ACHN (cell line): ENCODE measurements at places on chromosomes 11 and 22.

- no peak for DNase-seq
Observed at GRCh38 chr11:810040-810567, 337 bp downstream of the RPLP2 start.

DNA sequence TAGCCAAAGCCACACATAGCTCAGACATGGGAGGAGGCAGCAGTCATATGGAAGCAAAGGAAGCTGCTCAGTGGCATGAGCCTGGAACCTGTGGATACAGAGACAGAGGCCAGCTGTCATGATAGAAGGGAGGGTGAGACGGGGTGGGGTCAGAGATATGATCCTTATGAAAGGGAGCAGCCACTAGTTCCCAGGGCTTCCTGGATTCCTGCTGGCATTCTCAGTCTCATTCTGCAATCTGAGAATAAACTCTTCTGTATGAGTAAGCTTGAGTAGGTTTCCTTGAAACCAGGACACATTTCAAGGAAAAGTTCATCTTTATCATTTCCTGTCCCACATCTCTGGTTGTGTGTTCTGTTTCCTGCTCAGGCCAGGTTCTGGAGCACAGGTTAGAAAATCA, 220.2 kb upstream of the SNX19 start:
- DNase-seq, result no peak

DNA sequence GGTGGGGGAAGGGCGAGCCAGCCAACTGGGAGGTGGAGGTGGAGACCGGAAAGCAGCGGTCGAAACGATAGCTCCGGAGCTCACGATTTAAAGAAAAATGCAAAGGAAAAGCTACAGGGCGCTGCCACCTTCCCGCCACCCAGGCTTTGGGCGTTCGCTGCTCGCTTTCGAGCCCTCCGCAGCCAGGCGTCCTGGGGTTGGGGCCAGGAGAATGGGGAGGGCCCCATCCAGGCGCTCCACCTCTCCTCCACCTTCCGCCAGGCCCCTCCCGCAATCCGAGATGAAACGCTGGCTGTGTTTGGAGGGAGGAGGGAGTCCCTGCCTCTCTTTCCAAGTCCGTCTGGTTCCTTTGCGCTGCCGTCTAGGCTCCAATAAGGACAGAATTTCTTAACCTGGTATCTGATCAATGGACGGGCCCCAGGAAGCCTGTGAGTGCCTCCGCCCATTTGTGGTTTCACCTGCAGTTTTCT, 483 bp upstream of the ABTB2 start:
- peak; percentile 86 for DNase-seq

DNA sequence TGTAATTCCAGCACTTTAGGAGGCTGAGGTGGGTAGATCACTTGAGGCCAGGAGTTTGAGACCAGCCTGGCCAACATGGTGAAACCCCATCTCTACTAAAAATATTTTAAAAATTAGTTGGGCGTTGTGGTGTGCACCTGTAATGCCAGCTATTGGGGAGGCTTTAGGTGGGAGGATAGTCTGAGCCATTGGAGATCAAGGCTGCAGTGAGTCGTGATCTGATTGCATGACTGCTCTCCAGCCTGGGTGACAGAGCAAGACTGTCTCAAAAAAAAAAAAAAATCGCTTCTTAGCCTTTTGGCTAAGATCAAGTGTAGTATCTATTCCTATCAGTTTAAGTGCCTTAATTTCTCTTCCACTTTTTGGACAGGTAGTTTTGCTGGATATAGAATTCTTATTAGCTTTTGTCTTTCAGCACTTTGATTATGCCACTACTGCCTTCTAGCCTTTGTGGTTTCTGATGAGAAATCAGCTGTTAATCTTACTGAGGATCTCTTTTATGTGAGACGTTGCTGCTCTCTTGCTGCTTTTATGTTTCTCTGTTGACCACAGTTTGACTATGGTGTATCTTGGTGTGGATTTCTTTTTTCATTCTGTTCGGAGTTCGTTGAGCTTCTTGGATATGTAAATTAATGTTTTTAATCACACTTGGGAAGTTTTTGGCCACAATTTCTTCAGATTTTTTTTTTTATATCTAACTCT, 24.7 kb downstream of the CHEK1 start:
- DNase-seq, result no peak

DNA sequence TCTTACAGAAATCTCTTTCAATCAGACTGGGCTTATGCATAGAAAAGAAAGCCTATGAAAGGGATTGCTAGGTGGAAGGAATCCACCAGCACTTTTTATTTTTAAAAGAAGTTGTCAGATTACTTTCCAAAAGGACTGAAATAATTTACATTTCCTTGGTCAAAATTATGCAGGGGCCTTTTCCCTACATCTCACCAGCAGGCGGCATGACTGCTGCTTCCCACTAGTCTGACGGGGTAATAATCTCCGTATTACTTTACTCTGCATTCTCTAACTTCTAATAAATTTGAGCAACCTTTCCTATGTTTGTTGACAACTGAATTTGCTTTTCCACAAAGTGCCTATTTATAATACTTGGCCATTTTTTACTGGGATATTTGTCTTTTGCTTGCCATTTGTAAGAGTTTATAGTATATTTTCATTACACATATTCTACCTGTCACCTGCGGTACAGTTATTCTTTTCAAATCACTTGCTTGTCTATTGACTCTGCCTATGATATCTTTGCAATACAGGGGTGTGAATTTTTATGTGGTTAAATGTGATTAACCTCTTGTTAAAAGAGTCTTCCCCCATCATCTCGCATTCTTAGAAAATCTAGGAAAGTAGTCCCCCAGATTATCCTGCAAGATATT, 51.9 kb upstream of the USP47 start:
- peak; percentile 30 for DNase-seq

DNA sequence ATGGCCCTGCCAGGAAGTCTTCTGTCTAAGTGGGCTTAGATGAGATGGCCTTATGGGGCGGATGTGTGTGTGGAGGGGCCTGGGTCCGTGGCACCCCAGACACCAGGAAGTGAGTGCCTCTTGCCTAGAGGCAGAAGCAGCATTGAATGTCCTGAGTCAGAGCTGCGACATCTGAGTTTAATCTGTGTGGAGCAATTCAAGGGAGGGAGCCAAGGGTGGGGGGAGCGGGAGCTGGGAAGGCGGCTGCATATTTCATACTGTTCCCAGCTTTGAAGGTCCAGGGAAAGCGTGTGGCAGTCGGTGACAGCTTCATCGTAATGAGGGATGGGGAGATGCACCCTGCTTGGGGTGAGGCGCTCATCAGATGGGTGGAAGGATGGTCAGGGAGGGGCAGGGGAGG, 73.5 kb upstream of the THY1 start:
- DNase-seq, result no peak

- DNase-seq, result no peak
Observed at GRCh38 chr11:27233654-27234042, 129.4 kb downstream of the CCDC34 start.

DNA sequence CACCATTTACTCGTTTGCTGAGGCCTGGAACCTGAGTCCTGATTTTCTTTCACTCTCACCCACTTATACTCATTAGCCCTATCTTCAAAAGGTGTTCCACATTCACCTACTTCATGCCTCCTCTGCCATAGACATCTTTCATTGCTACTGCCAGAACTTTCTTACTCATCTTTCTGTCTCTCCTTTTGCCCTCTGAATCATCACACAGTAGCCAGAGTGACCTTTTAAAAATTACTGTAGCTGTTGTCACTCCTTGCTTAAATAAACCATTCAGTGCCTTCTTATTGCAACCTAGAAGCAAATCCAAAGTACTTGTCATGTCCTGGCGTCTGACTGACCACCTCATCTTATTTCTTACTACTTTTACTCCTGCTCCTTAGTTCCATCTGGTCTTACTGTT, 38.2 kb downstream of the ATXN10 start:
- peak; percentile 24 for DNase-seq

GRCh38 chr11:28584992-28585391, 476.8 kb downstream of the METTL15 start:
- no peak for DNase-seq

DNA sequence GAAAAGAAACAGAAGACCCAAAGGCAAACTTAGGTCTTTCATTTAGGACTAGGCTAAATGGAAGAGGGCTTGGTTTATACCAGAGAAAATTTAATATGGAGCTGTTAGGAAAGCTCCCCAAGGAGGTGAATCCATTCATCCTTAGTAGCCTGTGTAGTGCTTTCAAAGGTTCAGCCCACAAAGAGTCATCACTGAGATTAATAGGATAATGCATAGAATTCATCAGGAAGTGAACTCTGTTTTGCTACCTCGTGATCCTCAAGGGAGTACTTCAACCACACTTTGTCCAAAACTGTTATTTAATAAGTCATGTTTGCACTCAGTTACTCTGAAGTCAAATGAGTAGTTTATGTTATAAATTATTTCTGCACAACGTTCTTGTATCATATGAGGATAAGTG, 43.3 kb upstream of the MMP7 start:
- no peak for DNase-seq

DNA sequence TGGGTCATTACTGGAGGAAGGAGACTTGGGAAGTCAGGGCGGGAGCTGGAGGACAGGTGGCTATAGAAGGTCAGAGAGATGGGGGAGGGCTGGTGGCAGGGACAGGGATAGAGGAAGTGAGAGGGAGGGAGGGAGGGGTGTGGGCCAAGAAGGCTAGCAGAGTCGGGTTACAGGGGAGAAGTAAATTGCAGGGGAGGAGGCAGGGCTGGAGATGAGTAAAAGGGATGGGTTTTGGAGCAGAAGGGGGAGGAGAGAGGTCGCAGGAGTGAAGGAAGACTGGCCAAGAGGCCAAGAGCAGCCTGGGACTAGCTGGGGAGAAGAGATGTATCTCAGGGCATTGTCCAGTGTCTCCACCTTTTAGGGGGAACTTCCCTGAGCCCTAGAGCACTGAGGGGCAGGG, 33.0 kb downstream of the LRRC10B start:
- DNase-seq, result no peak

DNA sequence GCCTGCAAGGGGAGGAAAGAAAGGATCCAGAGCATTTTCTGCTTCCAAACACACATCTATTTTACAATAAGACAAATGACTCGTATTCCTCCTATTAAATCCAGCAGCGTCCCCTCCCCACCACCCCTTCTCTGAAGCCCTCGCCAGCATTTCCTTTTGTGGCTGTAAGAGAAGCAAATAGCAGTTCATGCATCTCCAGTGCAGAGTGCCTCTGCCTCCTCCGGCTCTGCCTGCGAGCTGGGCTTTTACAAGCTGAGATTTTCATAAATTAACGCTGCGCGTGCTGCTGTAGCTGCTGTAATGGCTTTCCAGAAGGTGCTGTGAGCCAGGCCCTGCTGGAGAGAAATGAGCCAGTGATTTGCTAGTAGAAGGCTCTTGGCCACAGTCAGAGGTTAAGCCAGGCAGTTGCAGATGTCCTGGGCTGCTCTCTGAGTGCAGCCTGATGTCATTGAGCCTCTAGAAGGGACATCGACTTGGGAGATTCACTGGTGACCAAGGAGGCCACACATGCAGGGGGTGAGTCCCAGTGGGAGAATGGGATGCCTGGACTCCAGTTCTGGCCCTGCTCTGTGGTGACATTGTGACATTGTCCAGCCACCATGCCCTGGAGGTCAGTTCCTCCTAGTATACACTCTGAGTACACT, 134.5 kb upstream of the NAV2 start:
- no peak for DNase-seq

DNA sequence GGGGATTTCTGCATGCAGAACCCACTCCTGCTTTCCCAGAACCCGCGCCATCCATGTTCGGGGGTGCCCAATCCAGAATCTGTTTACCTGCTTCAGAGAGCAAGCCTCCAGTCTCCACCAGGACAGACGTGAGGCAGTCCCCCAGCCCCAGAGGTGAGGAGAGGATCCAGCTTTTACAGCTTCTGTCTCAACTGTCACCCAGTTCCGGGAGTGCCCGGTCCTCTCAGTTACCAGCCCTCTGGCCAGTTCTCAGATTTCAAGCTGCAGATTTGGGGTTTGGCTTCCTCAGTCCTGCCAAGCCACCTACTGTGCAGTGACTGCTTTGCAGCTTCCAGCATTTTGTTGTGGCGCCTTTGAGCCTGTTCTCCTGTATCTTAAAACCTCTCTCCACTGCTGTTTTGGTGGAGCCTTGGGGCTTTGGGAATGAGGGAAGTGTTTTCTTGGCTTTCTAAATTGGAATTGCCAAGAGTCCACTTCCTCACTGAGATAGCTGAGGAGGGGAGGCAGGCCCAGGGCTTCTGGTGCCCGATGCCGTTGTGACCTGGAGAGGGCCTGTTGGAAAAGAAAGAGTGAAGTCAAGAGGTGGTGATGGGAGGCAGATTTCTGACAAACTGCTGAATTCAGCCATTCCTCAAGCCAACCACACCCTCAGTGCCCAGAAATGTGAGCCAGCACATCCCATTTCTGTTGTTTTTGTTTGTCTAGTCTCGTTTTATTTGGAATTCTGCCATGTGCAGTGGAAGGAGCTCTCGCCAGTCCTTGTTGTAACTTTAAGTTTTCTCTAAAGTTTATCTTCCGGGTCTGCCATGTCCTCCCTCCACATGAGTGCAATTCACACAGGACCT, 513.4 kb downstream of the TBC1D22A start:
- DNase-seq, result no peak

GRCh38 chr11:120344302-120345004, 8.2 kb downstream of the ARHGEF12 start:
- DNase-seq, result peak; percentile 64

- no peak for DNase-seq
Observed at GRCh38 chr22:20517841-20518592, 10.6 kb downstream of the MED15 start.

DNA sequence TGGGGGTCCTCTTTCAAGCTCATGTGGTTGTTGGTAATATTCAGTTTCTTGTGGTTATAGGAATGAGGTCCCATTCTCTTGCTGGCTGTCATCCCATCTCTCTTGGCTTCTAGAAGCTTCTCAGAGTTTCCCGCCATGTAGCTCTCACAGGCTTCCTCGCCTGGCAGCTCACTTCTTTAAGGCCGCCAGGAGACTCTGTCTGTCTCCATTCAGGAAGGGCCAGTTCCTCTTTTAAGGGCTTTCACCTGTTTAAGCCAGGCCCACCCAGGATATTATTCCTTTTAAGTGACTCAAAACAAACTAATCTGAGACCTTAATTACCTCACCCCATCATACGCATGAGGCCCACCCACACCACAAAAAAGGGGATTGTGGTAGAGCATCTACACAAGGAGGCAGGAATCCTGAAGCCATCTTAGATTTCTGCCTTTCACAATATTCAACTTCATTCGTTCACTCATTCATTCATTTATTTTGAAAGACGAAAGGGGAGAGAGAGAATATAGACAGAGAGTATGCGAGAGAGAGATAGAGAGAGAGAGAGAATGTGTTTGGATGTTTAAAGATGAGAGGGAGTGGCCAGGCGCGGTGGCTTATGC, 42.3 kb upstream of the NECTIN1 start:
- DNase-seq, result no peak
